EH (cell line): ENCODE measurements at places on chromosomes 5 and 9.

- no peak for DNase-seq
These were observed 30.5 kb downstream of the TGFBR1 start for GRCh38 chr9:99135456-99135855.

GRCh38 chr9:120514405-120514804, 65.6 kb downstream of the CDK5RAP2 start:
- DNase-seq = no peak

DNA sequence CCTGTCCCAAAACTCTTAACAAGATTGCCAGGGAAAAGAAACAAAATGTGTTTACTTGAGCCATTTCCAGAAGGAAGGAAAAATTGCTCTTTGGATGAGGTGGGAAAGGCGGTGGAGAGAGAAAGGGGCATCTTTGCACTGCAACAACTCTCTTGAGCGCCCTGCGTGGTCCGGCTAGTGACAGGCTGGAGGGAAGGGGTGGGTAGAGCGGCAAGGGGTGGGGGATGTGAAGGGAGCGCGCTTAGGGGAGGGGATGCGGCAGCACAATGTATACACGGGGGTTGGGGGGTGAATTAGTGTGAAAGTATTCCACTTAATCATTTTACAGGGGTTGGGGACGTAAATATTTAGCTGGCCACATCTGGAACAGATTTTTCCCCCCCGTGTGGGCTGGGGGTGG, 1.3 kb downstream of the FGF10 start:
- no peak for DNase-seq

GRCh38 chr5:39189292-39189955, 29.9 kb downstream of the FYB1 start:
- DNase-seq = no peak

DNA sequence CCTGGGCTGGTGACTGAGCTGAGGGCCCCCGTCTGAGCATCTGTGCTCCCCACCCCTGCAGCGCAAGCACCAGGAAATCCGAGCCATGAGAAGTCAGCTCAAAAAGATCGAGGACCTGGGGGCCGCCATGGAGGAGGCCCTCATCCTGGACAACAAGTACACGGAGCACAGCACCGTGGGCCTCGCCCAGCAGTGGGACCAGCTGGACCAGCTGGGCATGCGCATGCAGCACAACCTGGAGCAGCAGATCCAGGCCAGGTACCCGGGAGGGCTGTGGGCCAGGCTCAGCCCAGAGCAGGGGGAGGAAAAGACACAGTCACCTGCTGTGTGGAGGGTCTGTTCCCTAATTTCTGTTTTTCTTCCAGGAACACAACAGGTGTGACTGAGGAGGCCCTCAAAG, 24.6 kb downstream of the DYNC2I2 start:
- no peak for DNase-seq
